ENCODE measurements at places on chromosomes 1 and 21.

DNA sequence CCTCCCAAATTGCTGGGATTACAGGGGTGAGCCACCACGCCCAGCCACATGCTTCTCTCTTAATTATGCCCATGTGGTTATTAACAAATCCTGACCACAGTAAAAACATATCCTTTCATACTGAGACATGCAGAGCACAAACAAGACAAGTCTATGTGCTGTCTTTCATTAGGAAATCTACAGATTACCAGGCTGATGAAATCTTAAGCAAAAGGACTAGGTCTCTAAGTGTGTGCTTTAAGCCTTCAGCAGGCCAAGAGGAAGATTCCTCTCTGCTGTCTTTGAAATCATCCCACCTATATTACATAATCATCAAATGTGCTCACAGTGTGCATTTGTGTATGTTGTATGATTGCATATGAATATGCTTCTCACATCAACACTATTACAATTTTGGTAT lies 419.3 kb downstream of the KCTD3 start:
- DNase-seq, result no peak

GRCh38 chr1:243435836-243436235 lies 180.0 kb downstream of the SDCCAG8 start:
- DNase-seq, result no peak

DNA sequence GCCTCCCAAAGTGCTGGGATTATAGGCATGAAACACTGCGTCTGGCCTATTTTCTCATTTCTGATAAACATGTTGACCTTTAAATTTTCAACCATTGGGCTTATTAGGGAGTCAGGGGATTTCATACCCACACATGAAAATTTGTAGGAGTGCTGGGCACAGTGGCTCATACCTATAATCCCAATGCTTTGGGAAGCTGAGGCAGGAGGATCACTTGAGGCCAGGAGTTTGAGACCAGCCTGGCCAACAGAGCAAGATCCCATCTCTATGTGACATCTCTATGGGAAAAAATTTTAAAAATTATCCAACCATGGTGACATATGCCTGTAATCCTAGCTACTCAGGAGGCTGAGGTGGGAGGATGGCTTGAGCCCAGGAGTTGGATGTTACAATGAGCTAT lies 10.5 kb upstream of the H3-3A start:
- no peak for DNase-seq

GRCh38 chr1:56045477-56045876 lies 533.9 kb downstream of the PLPP3 start:
- no peak for DNase-seq

- DNase-seq, result no peak
Observed at GRCh38 chr1:12709091-12709491, 6.8 kb upstream of the AADACL3 start.

DNA sequence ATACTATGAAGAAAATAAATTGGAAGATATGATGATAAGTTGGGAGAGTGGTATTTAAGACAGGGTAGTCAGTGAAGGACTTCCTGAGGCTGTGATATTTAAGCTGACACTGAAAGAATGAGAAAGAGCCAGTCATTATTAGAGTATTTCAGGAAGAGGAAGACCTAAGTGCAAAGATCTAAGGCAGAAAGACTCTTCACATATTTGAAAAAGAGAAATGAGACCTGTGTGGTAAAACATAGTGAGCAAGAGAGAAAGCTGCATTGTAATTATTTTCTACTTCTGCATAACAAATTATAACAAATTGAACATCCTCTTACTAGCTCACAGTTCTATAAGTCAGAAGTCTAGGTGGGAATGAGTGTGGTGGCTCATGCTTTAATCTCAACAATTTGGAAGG lies 34.6 kb upstream of the DOCK7 start:
- DNase-seq, result no peak

- no peak for DNase-seq
Observed at GRCh38 chr1:32741059-32741412, 38.5 kb upstream of the SYNC start.

DNA sequence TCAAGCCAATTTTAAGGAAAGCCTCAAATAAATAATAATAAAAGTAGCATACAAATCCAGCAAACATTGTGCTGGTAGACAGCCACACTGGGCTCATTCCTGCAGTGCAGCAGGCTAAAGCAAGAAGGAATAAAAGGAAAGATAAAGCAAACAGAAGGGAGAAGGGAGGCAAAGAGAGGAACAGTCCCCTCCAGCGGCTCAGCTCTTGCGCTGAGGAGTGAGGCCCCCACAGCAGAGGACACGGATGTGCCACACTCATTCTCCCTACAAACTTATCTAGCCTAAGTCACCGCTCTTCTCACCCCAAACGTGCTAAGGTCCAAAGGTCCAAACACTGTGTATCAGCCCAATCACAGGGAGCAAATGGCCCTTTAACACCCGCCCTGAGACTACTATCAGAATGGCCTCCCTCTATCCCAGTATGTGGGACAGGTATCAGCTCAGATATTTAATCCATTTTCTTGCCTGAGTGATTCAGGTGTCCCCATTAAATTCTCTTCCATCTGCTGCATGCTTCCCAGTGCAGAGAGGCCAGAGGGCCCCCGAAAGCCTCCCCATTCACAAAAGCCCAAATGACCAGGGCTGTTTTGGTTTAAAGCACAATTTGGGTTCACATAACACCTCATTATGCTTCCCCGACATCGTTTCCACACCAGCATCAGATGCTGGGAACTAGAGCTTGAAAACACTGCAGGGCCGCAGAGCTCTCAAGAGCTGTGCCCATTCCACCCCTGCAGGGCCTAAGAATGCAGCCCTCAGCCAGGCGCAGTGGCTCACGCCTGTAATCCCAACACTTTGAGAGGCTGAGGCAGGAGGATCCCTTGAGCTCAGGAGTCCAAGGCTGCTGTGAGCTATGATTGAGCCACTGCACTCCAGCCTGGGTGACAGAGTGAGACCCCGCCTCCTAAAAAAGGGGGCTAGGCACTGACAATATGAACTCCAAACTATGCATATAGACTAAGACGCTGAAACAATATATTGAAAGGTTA lies 17.8 kb downstream of the CAPZB start:
- no peak for DNase-seq

GRCh38 chr21:25550352-25551120 lies 56.7 kb downstream of the MRPL39 start:
- DNase-seq, result no peak

- no peak for DNase-seq
Observed at GRCh38 chr1:87318056-87318650, 10.5 kb upstream of the LMO4 start.

GRCh38 chr1:39576016-39576657 lies 453 bp downstream of the PABPC4 start:
- no peak for DNase-seq

DNA sequence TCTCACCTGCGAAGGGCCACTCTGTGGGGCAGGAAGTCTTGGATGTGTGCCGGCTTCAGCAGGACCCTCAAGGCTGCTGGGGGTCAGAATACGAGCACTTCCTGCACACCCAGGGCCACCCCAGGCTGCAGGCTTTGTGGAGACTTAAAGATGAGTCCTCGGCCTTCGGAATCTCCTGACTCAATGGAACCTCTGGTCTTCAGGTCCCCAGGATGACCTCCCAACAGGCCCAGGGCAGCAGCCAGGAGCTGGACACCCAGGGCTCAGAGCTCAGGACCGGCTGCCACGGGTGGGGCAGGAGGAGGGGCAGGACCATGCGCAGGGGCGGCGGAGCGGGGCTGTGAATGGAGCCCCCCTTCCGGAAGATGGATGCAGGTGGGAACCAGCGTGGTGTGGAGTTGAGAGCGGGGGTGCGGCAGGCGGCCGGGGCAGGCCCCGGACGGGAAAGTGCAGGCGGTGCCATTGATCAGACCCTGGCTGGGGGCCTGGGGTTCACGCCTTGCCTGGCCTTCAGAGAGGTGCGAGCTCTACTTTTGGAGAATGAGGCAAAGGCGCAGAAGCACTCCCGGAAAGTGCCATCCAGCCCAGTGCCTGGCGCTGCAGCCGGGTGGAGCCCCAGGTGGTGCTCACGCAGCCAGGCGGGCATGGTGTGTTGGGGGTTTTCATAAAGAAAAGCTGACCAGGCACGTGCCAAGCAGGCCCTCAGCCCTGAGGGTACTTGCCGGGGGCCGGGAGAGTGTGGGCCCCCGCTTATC lies 10.4 kb downstream of the COL18A1 start:
- no peak for DNase-seq

- DNase-seq, result no peak
Observed at GRCh38 chr1:183604038-183604808, 14.0 kb upstream of the NCF2 start.

GRCh38 chr1:181453541-181454201 lies 29.6 kb upstream of the CACNA1E start:
- no peak for DNase-seq

DNA sequence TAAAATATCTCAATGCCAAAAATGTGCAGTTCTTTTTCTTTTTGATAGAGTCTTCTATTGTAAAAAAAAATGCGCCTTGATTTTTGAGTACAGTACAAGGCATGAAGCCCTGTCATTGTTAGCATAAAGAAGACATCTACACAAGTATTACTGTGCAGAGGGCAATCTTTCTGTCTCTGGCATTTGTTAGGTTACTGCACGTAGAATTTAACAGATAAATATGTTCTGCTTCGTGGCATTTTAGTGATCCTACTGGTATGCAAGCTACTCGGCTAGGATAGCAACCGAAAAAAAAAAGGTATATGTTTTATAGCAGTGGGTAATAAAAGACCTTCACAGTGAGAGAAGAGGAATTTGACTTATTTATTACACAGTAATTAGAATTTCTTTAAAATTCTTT lies 492.9 kb upstream of the ADGRL2 start:
- DNase-seq, result no peak

DNA sequence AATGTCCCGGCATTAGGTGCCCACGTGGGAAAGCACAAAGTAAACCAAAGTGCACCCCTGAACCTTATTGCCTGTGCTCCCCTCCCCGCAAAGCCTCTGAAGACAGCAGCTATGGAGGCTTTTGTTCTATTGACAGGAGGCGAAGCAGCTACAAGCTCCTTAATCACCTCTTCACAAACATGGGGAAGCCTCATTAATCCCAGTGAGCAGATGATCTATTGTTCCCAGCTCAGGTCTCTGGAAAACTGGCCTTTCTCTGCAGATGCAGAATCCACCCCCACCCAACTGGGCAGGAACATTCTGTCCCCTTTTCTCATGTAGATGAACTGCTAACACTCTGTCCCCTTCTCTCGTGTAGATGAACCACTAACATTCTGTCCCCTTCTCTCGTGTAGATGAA lies 190.5 kb upstream of the CSF3R start:
- DNase-seq, result no peak

GRCh38 chr1:43272161-43272560 lies 2.4 kb downstream of the TMEM125 start:
- DNase-seq, result no peak

DNA sequence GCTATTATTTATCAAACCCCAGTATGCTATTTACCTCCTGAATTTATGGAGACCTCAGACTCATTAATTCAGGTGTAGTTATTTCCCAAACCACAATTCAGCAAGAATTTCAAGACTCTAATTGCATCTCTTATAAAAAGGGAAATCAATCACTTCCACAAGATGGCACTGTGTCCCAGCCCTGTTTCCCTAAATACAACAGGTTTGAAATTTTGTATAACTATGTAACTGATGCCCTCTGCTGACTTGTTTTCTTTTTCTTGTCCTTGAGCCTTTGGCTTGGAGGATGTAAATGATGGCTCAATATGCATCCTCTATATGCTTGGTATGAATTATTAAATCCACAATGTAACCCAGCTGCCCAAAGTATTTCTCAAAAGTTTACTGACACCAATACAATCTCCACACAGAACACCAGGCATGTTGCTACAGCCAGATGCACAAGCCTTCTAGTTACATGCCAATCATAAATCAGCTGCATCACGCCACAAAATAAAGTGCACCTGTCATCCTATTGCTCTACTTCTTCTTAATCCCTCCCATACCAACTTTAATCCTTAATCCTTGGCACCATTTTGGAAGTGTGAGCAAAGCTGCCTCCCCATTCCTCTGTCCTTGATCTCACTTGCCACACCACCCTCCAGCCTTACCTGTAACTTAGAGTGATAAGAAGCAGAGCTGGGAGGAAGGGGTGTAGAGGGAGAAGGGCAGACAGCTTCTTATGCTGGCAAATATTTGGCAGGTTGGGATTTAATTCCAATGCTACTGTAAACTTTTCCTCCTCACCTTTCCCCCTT lies 9.0 kb downstream of the C1orf105 start:
- DNase-seq, result peak; percentile 78

GRCh38 chr1:231157311-231157710 lies 4.5 kb upstream of the TRIM67 start:
- DNase-seq, result no peak

DNA sequence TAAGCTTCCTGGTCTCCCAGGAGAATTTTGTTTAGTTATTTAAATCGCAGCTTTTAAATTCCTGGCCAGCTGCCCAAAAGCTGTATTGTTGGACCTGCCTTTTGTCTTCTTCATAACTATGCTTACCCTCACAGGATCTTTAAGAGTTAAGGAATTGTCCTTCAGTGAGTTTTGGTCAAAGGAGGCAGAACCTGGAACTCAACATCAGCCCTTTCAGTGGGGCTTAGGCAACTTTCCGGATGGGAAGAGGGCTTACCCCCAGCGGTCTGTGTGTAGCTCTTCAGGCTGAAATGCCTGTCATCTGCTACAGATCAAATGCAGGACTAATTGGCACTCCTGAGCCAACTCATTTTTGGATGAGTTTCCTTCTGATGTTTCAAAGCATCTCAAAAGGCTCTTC lies 402.6 kb downstream of the SIPA1L2 start:
- no peak for DNase-seq

DNA sequence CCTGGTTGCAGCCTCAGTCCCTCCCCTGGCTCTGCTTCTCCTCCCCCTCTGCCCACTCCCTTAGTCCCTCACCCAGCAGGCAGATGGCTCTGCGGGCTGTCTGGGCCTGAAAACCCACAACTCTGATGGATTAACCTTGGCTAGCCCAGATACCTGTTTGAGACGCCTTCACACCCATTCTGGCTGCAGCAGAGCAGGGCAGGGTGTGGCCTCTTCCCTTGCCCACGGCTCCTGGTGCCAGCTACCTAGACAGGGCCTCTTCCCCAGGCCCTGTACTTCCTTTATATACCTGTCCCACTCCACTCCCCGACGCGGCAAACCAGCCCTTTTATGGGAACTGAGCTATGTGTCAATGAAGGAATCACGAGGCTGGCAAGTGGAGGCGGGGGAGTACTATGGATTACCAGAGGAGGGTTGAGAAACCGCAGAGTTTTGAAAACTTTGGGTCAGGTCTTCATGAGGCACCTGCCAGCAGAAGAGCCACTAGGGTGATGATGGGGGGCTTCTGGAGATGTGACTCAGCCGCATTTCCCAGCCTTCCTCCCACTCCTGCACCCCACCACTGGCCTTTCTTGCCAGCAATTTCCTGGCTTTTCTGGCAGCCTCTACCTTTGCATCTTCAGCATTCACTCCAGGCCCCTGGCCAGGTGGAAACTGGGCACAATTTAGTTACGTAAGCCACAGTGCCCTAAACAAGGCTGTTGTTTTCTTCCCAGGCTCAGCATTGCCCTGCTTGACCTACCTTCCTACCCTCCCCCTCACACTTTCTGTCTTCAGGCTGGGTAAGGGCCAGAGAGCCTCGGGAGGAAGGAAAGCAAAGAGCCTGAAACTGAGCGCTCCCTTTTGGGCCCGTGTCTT lies at the start of gene CHI3L1:
TSS of gene CHI3L1 (minus strand) at position 259 of the 858 bp plus-strand sequence. CDS start at position 178, 81 bp downstream.
- DNase-seq, result no peak

DNA sequence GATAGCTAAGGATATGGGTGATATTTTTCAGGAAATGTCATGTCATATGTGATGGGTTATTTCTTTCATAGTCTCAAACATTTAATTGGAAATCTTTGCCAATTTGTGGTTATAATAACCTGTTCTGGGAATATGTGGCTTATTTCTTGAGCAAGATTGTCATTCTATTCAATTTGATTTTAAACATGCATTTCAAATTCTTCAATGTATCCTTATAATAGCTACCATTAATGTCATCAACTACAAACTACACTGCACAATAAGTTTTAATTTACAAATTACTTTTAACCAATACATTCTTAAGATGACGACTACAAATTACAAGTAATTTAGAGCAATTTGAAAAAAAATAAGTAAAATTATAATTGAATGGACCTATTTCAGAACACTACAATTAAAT lies 164.9 kb downstream of the BRINP3 start:
- DNase-seq, result no peak
